Choroid plexus epithelial cell (primary cell): ENCODE measurements at places on chromosomes 1 and 21.

- no peak for DNase-seq
Measured at GRCh38 chr1:62834400-62834961, 50.5 kb downstream of the ATG4C start.

DNA sequence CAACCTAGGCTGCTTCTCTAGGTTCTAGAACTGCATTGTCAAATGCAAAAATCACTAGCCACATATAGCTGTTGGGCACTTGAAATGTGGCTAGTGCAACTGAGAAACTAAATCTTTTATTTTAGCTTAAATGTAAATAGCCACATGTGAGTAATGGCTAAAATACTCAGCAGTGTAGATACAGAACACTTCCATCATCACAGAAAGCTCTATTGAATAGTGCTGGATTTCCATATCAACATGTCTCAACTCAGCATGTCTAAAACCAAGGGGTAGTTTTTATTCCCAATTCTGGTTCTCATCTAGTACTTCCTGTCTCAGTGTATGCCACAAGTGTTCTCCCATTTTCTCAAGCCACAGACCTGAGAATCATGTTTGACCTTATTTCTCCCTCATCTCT, 7.5 kb upstream of the TP53BP2 start:
- DNase-seq = no peak

DNA sequence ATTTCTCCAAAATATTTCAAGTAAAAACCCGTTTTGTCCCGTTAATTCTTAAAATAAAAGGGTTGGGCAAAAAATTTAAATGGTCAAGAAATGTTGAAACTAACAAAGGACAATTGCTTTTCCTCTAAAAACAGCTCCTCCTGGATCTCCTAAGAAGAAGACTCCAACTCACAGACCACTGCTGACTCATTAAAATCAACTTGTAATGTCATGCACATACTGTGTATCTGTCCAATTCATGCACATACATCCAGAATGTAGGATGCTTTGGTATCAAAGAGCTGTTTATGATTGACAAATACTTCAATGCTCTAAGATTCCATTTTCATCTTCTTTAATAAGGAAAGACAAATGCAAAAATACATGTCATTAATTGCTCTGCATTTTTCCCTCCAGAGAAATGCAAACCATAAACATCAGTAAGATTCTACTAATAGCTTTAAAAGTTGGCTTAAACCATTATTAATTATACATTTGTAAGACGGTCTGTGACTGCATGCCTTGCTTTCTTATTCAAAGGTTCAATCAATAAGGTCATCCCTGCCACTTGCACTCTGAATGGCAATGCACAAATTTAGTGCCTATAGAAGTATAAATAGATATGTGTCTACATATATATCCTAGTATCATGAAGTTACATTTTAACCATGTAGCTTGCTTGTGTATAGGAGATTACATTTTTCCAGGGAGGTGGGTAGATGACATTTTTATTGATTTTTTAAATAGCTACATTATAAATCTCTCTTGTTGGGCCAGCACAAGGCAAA, 44.7 kb downstream of the PTGER3 start:
- DNase-seq = no peak

GRCh38 chr21:43933199-43933598, 68.2 kb downstream of the AGPAT3 start:
- DNase-seq = no peak

- no peak for DNase-seq
Measured at GRCh38 chr1:216983823-216984222, 260.6 kb upstream of the ESRRG start.

GRCh38 chr1:10823000-10823401, 26.6 kb upstream of the CASZ1 start:
- no peak for DNase-seq

- DNase-seq = peak; percentile 37
Measured at GRCh38 chr21:30718239-30718909, at the start of gene KRTAP21-3. KRTAP21-3 (minus strand) TSS chr21:30718777; CDS start chr21:30718759, 18 bp downstream.

- DNase-seq = no peak
Measured at GRCh38 chr1:74199504-74199903, 1.5 kb downstream of the FPGT start.

GRCh38 chr1:216332003-216332402, 91.2 kb downstream of the USH2A start:
- no peak for DNase-seq

GRCh38 chr1:6241887-6242740, 1.9 kb upstream of the HES3 start:
- peak; percentile 49 for DNase-seq

DNA sequence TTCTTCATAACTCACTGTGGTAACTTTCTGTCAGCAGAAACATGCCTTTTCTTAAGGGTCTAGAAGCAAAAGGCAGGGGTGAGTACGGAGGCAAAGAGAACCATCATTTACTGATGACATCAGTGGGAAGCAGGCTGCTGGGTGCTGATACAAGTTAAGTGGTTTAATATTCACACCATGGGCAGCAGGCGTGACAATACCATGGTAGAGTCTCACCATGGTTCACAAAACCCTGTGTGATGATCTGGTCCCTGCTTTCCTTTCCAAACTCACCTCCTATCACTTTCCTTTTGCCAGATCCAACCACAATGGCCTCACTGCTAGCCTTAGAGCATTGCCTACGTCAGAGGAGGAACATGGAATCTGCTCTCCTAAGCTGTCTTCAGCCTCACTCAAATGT, 8.7 kb downstream of the MAB21L3 start:
- no peak for DNase-seq

DNA sequence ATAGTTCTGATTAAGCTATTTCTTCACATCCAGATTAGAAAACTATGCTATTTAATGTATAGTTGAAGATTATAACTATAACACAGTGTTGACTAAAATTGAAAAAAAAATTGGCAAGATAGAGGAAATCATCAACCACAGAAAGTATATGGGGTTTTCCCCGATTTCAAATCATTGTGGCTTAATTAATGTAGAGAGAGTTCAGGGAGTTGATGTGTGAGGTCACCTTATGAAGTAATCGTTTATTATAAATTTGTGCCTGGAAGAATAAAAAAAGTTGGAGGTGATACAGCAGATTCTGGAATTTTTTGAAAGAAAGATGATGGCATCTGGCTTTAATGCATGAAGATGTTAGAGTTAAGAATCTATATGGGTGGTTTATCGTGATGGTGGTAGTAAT, 84.3 kb downstream of the PTGS2 start:
- DNase-seq = peak; percentile 9

DNA sequence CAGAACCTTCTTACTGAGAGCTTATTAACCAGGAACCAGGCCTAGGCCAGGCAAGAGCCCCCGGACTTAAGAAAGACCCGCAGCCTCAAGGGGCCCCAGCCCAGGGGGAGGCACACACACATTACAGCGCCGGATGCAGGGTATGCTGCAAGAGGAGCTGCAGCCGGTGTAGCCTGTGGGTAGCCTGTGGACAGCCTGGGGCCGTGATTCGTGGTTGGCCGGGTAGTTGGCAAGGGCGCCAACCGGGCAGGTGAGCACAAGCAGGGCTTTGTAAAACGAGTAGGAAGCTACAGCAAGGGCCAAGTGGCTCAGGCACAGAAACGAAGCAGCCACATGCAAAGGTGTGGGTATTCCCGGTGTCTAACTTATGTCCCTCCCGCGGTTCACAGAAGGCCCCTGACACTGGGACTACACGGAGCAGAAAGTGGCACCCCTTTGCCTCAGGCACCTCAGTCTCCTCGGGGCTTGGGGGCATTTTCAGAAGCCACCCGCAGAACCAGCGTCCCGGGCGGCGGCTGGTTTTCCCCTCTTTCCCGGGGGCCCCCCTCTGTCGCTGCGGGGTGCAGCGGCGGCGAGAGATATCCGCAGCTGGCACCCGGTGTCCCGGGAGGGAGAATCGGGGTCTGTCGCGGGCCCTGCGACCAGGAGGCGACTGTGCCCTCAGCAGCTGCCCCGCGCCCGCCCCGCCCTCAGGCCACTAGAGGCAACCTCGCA, 40.8 kb downstream of the KIAA1614 start:
- no peak for DNase-seq

GRCh38 chr1:109228167-109228566, 14.4 kb downstream of the SARS1 start:
- peak; percentile 59 for DNase-seq

DNA sequence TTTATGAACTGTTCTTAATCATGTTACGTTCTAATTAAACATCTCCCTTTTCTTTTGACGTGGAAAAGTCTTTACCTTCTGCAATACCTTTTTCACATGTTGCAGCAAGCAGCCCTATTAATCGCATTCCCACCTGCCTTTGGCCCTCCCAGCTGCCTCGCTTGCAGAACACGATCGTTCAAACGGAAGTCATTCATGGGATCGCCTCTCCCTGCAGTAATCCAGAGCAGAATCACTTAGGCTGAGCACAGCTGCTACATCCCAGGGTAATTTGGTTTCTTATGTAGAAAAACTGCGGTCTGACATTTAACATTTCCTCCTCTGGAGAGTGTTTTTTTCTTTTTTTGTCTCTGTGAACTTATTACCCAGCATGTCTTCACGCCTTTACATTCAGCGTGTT, 206.3 kb downstream of the KIF26B start:
- DNase-seq = no peak
